CD4-positive, CD25-positive, alpha-beta regulatory T cell (primary cell): ENCODE measurements at places on chromosomes 2 and 18. TPM values are rescaled to one million over a fixed set of nuclear protein-coding genes. Genes with fewer than 3 reads are reported as not detected.

DNER gene
- polyA plus RNA-seq = not detected

NPPC gene
- polyA plus RNA-seq = not detected

KIAA2012 gene
- not detected for polyA plus RNA-seq

MAPK4 gene
- not detected for polyA plus RNA-seq

HOXD13 gene
- not detected for polyA plus RNA-seq

MC5R gene
- polyA plus RNA-seq = not detected

TCF7L1 gene
- not detected for polyA plus RNA-seq

FASTKD2 gene
- polyA plus RNA-seq = 21.8 TPM

PMAIP1 gene
- polyA plus RNA-seq = 36.1 TPM

GALR1 gene
- not detected for polyA plus RNA-seq

ACTR1B gene
- 22.6 TPM for polyA plus RNA-seq

SLC9A4 gene
- not detected for polyA plus RNA-seq

CCDC178 gene
- polyA plus RNA-seq = not detected

TRMT61B gene
- 22.0 TPM for polyA plus RNA-seq

ZNF512 gene
- polyA plus RNA-seq = 47.8 TPM
